ENCODE measurements at places on chromosomes 3 and 15.

GRCh38 chr3:120258009-120258408 lies 27.0 kb downstream of the GPR156 start:
- no peak for DNase-seq

DNA sequence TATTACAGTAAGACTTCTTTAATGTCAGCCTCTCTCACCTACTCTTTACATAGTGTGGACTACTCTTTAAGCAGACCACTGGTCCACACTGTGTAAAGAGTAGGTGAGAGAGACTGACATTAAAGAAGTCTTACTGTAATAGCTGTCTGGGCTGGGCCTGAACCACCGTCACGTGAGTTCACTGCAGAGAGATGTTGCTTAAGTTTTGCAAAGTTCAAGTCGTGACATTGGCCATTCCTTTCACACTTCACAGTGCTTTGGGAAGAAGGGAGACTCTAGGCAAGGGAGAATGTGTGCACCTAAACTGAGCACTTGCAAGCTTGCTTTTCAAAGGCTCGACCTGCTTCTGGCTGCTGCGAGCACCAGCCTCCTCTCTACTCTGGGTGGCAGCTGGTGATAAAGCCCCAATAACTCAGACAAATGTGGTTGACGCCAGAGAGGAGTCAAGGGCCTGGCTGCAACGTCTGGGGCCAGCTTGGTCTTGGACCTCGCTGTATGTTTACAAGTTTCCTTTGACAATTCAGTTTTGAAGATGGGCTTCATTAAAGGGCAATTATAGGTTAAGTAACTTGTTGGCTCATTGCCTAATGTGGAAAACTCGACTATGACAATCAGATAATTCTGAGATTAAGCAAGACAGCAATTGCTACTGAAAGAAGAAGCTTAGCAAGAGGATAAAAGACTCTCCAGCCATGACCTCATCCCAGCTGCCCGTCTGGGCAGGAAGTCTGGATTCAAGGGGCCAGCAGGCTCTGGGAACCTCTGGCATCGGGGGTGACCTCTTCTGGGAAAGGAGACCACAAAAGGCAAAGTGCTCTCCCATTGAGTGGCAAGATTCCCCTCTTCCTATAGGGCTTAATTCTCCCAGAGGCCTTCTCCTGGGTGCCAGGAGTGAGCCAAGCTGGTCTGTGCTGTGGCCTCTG lies 242.1 kb upstream of the TLE3 start:
- DNase-seq = no peak

DNA sequence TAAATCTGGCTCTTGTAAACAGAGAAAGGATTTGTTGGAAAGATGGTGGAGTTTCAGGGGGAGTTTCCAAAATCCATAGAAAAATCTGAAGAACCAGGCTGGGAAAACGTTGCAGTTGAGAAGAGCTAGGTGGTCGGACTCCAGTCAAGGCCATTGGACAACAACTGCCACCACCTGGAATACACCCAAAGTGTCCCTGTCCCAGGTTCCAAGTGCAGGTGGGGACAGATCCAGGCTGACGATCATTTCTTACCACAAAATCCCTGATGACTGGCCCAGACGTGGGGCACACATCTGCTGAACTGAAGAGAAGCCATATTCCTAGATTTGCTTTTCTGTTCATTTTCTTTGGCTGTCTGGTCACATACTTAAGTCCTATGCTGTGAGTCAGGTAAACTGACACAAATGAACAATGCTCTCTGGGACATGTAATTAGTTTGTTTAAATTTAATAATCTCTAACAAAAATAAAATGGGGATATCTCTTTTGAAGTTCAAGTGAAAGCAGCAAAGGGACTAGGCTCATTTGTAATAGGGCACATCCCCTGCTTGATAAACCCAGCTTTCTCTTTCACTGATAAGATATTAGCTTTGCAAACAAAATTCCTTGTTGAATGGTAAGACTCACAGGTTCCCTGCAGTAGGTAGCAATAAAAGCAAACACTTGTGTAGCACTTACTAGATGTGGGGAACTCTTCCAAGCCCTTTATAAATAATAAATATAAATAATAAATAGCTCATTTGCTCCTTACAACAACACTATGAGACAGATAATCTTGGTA lies 88.5 kb downstream of the MYLK start:
- no peak for DNase-seq

DNA sequence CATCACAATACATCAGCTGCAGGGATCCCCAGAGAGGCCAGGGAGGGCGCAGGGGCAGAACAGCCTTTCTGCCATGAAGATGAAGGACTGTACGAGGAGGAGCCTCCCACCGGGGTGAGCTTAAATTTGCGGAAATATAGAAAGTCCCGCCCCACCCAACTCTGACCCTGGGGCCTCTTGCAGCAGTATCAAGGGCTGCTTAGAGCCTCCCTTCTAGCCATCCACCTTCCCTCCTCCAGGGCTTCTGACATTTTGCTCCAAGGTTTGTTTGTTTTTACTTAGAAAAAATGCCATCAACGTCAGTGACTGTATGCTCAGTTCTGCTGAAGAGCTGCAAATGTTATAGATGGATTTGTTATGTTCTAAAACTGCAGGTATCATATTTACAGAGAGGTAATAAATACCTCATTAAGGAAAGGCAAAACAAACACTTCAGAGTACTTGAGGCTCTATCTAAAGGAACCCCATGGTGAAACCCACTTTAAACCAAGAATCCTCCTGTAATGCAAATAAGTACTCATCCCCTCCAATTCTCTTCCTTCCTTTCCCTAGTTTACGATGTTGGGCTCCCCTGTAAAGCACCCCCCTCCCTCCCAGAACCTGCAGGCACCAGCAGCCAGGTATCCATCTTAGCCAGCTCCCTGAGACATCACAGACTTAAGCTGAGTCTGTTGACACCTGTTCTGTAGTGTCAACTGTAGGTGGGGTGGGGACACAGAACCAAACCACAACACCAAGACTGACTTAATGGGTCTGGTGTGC lies 30.5 kb downstream of the RFTN1 start:
- peak; percentile 51 for DNase-seq

DNA sequence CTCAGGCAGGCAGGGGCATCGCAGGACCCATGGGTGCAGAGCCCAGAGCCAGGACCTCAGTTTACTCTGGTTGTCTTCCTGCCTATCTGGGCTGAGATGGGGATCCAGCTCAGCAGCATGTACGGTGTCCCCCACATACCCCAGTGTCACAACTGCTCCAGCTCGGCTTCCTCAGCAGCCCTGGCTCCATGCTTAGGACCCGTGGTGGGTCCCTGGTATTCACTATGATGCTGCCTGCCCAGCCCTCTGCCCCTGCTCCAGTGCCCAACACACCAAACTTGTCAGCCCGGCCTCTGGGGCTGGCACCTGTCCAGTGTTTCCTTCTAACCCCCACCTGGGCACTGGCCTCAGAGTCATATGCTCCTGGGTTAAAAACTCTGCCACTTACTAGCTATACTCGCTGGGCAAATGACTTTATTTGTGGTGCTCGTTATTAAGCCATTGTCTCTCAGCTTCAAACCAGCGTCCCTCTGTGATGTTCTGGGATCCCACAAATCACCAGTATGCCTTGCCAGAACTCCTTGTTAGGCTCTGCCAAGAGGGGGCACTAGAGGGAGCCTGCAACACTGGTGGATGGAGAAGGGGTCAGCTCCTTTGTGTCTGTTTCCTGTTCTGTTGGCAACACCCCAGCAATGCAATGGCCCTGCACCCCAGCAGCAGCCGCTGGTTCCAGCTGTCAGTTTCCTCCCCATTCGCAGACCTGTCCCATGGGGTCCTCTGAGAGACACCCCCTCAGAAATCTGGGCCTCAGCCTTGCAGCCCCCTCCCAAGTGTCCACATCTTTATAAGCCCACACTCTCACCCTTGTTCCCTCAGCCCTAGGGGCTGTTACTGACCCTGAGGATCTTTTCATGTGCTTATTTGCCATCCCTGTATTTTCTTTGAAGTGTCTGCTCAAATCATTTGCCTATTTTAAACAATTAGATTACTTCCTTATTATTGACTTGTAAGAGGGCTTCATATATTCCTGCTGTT lies 24.1 kb upstream of the MRPS22 start:
- DNase-seq = no peak

DNA sequence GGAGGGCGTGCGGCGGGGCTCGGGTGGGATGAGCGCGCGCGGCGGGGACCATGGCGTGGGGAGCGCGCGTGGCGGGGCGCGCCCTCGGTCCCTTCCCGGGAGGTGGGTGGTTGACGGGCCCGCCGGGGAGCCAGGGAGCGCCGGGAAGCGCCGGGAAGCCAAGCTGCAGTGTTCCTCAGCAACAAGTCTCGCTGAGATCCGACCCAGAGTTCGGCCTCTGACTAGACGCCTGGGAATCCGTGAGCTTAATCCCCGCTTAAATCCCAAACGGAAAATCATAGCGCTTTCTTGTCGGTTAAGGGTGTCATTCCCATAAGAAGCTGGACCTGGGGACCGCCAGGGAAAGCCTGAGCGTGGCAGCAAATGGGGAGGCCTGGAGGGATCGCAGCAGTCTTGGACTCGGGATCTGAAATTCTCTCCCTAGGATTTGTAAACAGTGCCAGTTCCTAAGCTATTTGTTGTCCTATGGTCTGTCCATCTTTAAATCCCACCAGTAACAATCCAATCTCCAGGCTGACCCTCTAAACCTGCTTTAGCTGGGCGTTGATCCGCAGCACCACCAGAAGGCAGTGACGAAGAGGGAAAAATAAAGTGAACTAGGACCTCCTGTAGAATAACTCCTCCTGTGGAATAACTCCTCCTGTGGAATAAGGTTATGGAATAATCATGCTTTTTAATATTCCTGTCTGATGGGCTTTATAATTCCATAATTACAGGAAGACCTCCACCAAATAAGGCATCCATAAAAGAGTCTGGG lies 570 bp upstream of the NEDD4 start:
- DNase-seq = no peak

DNA sequence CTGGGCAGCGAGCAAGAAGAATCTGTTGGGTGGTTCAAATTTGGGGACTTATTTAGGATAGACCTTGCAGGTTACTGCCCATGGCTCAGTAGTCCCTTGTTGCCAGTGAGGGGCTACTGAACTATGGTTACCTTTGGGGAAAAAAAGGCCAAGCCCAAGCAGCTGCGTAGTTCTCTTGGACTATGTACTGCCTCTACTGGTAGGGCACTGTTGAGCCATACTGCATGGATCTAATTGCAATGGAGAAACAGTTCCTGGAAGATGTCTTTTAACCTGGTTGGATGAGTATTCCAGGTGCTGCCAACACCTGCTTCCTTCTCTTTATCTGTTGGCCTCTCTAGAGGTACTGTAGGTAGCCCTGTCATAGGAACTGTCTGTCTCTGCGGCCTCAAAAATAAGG lies 671.9 kb upstream of the CBLB start:
- DNase-seq = no peak

GRCh38 chr3:72123908-72124441 lies 339.0 kb upstream of the PROK2 start:
- DNase-seq = no peak

GRCh38 chr3:46324036-46324435 lies 29.9 kb upstream of the CCR2 start:
- DNase-seq = no peak

DNA sequence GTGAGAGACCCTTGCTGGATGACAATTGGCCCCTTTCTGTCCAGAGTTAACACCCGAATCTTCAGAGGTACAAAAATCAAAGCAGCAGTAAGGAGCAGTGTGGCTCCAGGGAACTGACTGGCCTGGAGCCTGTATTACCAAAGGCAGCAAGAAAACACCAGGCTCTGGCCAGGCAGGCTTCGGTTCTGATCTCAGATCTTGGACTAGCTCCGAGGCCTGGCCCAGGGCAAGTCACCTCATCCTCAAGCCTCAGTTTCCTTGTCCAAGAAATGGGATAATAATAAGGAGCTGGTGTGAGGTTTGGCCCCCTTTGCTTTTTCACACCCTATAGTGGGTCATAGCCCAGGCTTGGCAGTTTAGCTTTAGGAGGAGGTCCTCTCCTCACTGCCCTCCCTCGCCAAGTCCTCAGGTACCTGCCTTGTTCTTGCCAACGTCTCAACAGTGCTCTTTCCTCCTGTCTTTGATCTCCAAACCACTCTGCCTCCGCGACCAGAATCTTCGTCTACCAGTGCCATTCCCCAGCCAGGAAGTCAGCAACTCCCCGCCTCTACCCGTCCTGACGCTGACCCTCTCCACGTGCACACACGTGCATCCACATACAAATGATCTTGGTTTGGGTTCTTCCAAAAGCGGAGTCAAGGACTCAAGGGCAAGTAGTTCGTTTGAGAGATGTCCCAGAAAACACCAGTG lies 82.6 kb upstream of the TLE3 start:
- DNase-seq = no peak

- DNase-seq = no peak
Observed at GRCh38 chr3:99419116-99419515, 219.3 kb upstream of the COL8A1 start.

DNA sequence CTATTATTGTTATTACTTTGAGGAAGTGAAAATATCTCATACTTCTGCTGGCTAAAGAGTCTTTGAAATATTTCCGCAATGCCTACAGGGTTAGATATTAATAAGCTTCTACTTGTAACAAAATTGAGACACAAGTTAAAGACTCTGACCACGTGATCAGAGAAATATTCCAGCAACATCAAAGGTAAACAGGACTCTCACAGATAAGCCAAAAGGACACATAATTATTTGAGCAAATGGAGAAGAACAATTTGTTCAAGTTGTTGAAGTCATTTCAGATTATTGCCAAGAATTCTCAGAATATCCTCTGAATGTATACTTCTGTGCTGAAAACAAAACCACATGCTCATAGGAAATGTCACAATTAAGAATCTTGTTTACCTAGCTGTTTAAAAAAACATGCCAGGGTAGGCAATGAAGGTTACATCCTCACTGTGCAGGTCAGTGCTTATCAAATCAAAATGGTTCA lies 225.8 kb upstream of the ALCAM start:
- no peak for DNase-seq

- no peak for DNase-seq
Observed at GRCh38 chr3:120163026-120163425, 68.8 kb upstream of the GSK3B start.
